ENCODE measurements at places on chromosomes 4 and X.
A peak's percentile ranks its signal among the peaks of the same experiment; 100 is the strongest.

DNA sequence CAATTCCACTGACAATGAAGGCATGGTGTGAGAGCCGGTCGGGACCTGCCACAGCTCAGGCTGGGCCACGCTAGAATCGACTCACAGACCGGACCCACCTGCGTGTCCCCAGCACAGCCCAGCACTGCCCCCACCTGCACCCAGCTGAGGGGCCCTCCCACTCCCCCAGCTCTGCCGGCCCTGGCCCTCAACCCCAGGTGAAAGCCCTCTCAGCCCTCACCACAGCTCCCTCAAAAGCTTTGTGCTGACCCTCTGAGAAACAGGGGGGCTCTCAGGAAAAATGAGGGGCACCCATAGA lies 25.1 kb downstream of the GAK start:
- no peak for DNase-seq

- no peak for DNase-seq
These were observed 25.6 kb upstream of the SORBS2 start for GRCh38 chr4:185837415-185838103.

- DNase-seq = no peak
These were observed 24.5 kb upstream of the VEGFC start for GRCh38 chr4:176817204-176817603.

DNA sequence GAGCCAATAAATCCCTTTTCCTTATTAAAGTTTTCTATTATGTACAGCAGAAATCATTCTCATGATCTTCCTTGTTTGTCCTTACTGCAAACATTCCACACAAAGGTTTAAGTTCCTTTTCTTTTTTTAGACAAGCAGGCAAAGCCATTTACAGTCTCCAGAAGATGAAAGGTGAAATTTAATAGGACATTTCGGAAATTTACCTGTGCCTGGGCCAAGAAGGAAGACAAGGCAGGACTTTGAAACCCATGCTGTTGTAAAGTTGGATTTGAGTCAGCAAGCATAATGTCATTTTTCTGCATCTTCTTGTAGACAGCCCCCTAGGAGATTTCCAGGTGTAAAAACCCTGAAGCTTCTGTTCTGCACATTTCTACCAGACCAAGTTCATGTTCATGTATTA lies 188.1 kb downstream of the PAPSS1 start:
- DNase-seq = no peak

GRCh38 chrX:49862093-49862492 lies 17.2 kb upstream of the USP27X start:
- DNase-seq = no peak

- no peak for DNase-seq
These were observed 210.5 kb downstream of the GRXCR1 start for GRCh38 chr4:43103048-43103447.

DNA sequence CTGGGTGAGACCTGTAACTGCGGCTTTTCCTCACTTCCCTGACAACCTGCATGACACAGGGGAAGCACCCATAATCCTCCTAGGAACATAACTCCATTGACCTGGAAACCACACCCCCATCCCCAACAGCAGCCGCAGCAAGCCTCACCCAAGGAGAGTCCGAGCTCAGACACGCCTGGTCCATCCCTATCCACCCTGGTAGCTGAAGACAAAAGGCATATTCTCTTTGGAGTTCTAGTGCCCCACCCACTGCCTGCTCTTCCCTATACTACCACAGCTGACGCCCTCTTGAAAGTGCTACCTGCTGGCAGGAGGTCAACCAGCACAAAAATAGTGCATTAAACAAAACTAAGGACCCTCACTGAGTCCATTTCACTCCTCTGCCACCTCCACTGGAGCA lies 1080.9 kb upstream of the IGFBP7 start:
- DNase-seq = no peak

DNA sequence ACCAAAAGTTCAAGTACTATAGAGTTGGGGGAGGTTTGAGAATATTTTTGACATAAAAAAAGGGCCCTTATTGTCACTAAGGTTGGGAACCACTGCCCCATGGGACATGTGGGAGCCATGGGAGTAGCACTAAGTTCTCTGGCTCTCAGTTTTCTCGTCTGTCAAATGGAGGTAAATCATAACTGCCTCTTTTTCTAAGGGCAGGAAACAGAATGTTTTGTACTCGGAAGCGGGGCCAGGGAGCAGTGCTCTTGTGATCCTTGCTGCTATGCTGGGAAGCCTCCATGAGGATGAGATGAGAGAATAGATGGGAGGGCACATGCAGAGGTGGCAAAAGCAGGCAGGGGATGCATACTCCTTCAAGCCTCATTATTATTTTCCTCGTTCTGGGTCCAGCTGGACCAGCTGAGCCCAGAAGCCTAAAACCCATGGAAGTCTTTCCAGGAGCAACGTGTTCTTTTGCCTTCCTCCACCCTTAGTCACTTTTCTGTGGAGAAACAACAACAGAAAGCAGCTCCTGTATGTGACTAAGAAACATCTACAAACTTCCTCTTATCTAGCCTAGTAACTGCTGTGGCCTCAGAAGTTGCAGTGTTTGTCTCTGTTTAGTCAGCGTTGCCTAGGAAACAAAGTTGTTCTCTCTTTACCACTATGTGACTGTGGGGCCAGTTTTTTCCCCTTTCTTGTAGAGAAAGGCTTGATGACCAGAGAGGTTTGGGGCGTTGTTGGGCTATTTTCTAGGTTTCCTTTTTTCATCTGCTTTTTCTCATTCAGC lies 64.8 kb downstream of the TSC22D3 start:
- peak; percentile 57 for DNase-seq

- DNase-seq = no peak
These were observed 26.7 kb downstream of the MANBA start for GRCh38 chr4:102734116-102734515.

DNA sequence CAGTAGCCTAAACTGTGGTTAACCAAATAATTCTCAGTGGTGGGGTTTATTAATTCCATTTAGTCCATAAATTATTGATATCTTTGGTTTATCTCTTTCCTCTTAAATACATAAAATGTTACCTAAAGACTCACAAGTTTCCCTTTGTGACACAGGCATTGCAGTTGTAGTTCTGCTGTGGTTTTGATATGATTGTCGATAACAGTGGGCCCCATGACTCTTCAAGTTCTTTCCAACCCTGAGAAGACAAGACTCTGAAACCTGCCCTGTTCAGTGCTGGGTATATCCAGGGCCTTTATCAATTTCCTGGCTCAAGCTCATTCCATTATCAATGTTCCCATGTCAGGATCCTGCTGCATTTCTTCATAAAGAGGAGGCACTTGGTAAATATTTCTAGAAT lies 117.9 kb upstream of the TBC1D9 start:
- DNase-seq = no peak

DNA sequence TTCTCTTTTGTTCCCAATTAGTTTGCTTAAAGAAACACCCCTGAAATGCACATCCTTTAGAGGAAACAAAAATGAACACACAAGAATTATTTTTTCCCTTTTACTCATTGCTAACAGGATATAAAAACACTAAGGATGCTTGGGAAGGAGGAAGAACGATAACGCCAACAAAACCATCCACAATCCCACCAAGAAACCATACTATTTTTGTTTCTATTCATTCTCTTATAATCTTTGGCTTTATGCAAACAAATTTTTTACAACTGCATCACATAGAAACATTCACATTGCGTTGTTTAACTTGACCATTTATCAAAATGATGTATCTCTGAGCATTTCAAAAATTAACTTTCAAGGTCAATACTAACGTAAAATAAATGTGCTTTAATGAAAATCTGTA lies 12.0 kb downstream of the APBB2 start:
- no peak for DNase-seq

DNA sequence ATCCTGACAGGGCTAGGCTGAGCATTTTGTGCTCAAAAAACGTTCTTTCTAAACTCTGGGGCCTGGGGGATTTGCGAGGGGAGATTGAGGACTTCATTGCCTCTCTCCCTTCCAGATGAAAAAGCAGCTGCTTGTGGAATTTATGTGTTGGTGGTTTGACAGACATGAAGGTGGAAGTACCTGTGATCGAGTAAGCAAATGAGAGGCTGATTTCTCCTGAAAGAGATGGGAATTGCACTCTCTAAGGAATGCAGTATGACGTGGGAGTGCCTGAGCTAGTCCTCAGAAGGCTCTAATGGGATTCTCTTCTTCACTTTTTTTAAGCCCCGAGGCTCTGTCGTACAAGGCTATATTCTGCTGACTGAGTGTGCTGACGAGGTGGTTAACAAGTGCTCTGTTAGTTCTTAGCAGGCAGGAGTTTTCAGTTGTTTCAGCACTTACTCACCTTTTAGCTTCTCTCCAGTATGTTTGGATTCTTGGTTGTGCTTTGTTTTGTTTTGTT lies 426.8 kb upstream of the CNKSR2 start:
- peak; percentile 2 for DNase-seq

- DNase-seq = no peak
These were observed 75.5 kb downstream of the SHROOM2 start for GRCh38 chrX:9861711-9862110.

GRCh38 chr4:24024605-24025004 lies 134.8 kb upstream of the PPARGC1A start:
- DNase-seq = no peak

DNA sequence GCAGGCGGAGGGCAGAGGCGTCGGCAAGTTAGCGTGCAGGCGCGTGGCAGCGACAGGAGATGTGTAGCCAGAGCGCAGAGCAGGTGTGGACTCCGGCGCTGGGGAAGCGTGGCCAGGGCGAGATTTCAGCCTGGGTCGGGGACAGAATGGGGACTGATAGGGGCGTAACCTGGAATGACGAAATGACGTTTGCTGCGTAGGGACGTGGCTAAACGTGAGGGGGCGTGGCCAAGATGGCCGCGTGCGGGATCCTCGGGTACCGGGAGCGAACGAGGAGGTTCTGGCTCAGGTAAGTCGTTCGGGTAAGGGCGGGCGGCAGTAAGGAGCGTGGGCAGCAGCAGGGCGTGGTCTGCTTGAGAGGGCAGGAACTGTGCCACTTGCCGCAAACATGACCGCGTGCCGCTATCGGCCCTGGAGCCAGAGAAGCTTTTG lies 10.9 kb upstream of the CLTRN start:
- peak; percentile 73 for DNase-seq

GRCh38 chr4:77082886-77083608 lies 7.3 kb upstream of the CCNI start:
- DNase-seq = no peak

- DNase-seq = peak; percentile 85
These were observed 50.3 kb upstream of the ENPP6 start for GRCh38 chr4:184267673-184268583.

DNA sequence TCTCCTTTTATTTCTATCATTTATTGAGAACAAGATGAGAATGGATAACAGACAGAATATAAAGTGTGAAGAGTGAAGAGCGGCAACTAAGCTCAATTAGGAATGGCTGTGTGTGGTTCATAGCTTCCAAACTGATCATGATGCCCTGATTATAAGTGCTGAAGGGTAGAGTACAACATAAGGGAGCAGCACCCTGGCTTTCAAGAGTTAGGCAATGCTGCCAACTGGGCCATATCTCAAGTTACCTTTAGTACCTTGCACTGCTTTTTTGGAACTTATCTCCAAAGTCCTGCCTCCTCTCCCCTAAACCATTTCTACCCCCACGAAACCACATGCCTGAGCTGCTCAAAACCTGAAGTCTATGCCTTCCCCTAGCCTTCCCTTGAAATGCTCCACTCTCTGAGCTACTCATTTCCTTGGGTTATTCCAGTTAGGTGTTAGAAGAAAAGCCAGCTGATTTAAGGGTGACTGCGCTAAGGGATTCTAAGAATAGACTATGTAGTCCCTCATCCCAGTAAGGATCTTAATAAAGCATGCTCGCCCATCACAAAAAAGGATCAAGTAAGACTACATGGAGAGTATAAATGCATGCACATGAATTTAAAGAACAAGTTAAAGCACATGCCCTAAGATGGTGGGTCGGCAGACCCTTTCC lies 29.6 kb downstream of the MED14 start:
- DNase-seq = no peak

- DNase-seq = no peak
These were observed 24.9 kb upstream of the CXXC4 start for GRCh38 chr4:104519588-104519987.

DNA sequence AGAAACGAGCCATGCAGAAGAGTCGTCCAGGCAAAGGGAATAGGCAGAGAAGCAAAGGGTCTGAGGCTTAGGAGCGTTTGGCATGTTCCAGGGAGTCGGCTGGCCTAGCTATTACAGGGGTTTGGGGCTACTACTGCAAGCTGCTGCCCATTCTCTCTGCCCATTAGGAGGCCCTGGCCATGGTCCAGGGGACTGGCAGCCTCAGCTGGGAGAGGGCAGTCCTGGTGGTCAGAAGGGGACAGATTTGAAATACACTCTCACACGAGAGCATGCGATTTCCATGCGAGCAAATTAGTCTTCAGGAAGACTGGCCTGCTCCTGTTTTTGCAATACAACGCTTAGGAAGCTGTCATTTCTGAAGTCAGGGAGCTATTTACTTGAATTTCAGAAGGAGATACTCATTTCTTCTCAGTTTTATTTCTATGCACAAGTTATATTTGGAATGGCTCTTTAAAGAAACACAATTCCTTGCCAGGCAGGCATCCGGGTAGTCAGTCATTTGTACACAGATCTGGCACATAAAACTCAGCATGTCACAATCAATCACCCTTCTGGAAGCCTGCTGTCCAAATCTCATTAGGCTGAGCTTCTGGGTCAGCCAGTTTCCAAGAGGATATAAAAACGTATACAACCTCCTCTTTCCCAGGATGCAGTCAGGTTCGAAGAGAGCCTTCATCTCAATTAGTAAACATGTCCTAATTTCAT lies 27.0 kb downstream of the PROM1 start:
- no peak for DNase-seq

DNA sequence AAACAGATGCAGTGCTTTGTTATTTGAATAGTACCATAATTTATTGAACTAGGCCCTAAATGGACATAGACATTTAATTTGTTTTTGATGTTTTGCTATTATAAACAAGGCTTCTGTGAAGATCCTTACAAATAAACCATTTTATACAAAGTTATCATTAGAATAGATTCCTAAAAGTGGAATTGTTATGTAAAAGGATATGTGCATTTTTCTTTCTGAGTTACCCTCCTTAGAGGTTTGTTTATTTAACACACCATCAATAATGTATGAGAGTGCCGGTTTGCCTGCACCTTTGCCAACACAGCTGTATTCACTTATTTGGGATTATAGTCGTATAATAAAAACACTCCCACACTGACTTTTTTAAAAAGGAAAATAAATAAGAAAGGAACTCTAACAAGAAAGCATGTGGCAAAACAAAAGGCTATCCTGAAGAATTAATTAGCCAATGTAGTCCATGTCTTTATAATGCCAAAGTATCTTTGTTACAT lies 84.8 kb downstream of the PAK3 start:
- no peak for DNase-seq

All from COLO829 (cell line).